ENCODE measurements at places on chromosomes 2 and 18. TPM values are rescaled to one million over a fixed set of nuclear protein-coding genes. Genes with fewer than 3 reads are reported as not detected.

GRCh38 chr2:11625671-11626070 lies 44.3 kb downstream of the NTSR2 start:
- no peak for DNase-seq

GRCh38 chr18:61216051-61216450 lies 117.2 kb upstream of the CDH20 start:
- DNase-seq = no peak

DNA sequence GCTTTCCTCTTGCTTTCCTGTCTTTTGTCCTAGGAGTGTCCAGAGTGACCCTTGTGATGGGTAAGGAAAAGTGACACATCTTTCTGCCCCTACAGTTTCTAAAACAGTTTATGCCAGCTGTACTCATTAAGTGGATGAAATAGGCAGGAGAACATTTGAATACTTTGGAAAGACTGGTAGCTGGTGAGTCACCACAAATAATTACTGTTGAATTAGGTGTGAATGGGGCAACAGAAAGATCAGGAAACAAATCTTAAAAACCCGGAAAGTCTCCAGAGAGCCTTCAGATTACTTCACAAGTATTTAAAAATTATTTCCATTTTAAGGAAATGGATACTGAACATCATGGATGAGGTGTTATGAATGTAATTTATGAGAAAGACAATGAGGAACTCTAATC lies 278.5 kb downstream of the CLIP4 start:
- no peak for DNase-seq

DNA sequence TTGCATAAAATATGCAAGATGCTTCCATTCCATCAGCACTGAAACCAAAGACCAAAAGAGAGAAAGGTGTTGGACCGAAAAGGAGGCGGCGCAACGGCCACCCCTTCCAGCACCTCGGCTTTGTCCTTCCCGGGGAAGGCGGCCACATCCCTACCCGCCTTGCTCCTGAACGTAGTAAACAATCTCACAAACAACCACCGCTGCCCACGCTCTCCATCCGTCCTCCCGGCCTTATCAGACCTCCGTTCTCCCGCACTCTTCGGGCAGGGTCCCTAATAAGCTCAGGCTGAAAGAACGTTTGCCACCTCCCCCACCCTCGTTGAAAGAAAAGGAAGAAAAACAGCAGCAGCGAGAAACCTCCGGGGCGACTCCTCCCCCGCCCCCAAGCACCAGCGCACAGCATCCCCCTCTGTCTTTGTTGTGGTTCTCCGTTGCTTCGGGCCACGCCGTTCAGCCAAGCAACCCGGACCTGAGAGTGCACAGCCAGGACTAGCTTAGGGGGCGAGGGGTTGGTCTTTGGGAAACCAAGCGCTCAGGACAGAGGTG lies 4.4 kb downstream of the EVX2 start:
- DNase-seq = no peak

- DNase-seq = no peak
Measured at GRCh38 chr2:197285361-197285760, 25.2 kb downstream of the ANKRD44 start.

- no peak for DNase-seq
Measured at GRCh38 chr18:37673671-37674070, 108.1 kb upstream of the CELF4 start.

DNA sequence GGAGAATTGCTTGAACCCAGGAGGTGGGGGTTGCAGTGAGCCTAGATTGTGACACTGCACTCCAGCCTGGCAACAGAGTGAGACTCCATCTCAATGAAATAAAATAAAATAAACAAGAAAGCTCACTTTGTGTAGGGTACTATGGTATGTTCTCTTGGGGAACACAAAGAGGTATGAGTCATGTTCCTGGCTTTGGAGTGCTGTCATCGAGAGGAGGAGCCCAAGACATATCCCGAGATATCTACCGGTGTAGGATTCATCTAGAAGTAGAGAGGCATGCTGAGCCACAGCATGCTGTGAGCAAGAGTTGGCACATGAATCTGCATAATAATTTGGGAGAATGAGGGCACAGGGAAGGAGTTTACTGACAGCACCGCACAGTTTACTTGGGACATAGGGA lies 244.9 kb upstream of the EPHA4 start:
- DNase-seq = no peak

DNA sequence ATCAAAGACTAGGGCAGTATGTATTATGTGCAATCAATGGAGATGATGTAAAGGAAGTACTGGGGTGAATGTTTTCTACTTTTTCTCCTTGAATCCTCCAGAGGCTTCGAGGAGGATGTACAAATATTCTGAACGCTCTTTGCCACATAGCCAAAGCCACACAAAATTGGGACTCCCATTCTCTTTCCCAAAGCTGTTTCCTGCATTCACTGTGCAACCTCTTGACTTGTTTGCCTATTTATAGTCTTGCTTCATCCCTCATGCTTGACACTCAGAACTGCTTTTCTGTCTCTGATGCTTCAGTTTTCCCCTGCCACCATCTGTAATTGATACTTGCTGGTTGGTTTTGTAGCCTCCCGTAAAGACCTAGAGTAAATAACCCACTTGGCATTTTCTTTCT lies 208.2 kb upstream of the RBMS1 start:
- DNase-seq = no peak

DNA sequence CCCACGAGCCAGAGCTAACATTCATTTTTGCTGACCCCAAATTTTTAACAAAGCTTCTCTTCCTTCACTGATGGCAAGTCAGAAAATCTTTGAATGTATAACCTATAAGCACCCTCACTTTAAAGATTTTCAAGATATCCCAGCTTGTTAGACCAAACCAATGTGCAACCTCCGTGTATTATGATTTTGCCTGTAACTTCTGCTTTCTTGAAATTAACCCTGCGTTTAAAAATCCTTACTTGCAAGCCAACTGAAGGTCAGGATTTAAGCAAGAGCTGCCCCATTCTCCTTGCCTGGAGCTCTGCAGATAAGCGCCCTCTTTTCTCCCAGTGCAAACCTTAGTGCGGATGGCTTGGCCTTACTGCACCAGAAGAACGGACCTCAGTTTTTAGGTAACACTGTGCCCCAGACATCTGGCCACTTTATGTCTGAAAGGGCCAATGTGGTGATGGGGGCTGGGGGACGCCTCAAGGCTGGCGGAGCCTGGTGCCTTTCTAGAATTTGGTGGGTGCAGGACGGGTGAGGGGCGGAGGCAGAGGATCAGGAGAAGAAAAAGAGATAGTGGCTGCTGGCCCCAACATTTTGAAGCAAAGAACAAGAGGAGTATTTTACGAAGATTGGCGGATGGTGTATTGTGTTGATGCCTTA lies 805 bp upstream of the TNFRSF11A start:
- no peak for DNase-seq

- no peak for DNase-seq
Measured at GRCh38 chr2:52340171-52340570, 1308.2 kb upstream of the NRXN1 start.

- DNase-seq = peak; percentile 51
Measured at GRCh38 chr18:66560094-66560493, 43.8 kb downstream of the CDH19 start.

DNA sequence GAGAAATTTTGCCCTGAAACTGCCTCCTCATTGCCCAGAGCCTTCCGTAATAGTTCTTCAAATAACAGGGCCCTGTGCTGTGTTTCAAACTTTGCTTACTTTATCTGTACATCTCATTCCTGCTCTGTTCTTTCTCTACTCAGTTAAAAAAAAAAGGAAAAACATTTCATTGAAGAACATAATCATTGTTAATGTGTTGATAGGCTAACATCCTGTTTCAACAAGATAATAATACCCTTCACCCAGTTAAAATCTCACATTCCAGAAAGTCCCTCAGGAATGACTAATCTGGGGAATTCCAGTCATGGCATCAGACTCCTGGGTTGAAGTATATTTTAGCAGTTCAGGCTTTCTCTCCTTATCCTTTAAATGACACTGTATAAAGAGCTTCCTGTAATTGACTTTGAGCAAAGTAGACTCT lies 45.6 kb upstream of the ITGAV start:
- DNase-seq = peak; percentile 85

DNA sequence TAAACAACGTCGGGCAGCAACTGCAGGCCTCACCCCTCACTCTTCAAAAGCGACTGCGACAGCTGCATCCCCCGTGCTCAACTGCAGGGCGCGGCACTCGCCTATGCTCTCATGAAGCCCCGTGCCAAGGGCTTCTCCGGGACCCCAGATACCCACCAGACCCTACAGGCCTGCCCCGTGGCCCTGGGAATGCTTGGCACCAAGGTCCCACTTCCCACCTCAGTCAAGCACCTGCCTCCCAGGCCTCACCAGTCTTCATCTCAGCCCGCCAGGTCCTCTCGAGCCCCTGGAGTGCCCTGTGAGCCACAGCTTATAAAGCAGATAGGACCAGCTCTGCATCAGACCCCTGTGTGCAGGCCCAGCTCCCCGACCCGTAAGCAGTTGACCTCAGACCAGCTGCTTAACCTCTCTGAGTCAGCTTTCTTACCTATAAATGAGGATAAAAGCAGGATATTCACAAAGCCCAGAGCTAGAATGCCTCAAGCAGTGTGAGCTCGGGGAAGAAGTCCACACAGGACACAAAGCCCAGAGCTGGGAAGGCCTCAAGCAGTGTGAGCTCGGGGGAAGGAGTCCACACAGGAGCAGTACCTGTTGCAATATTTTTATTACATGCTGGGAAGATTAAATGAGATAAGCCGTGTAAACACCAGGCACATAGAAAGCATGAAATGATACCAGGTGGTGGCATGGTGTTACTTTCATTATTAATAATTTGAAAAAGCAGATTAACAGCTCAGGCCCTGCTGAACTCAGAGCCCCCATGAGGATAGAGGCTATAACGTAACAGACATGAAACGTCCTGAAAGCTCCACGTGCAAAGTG lies 96.9 kb downstream of the HDAC4 start:
- DNase-seq = no peak

DNA sequence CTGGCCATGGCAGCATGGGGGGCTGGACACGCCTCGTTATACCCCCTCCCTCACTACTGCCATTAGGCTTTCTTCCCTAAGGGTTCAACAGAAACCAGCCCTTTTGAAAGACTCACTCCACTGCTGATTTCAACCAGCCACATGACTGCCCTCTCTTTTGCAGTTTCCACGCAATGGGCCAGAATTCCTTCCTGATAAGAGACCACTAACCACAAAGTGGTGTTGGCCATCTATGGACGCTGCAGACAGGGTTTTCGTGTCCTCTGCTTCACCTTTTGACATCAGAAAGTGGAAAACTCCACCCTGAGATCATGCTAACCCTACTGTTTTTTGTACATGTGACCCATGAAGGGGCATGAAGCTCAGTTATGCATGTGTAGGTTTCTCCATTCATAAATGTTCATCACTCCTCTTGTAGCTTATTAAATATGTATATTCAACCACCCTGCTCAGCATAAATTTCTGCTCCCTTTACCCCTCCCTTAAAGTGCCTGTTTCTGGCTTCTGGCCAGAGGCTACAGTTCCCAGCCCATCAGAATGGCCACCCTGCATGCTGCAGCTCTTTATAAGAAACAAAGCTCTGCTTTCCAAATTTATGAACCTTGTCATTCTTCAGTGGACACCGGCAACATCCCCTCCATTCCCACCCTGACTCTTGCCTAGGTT lies 106.6 kb upstream of the MSH6 start:
- DNase-seq = no peak

- DNase-seq = no peak
Measured at GRCh38 chr2:63500398-63500797, 87.9 kb downstream of the WDPCP start.

GRCh38 chr2:215660687-215661086 lies 224.8 kb upstream of the FN1 start:
- DNase-seq = no peak

- DNase-seq = no peak
Measured at GRCh38 chr18:10099539-10100140, 185.8 kb downstream of the VAPA start.

DNA sequence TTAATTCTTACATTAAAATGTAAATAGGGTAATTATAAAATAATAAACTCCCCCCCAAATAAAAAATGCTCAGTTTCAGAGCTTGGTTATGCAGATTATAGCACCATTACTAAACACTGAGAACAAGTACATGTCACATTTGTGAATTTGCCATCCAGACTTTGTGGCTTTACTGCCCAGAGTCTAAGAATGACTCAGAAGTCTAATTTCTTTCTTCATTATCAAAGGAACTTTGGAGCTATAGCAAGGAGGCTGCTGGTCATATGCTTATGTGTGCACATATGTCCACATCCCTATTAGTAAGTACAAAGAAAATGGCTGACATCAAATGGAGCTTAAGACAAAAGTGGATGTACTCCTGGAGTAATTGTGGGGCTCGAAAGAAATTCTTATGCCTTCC lies 248.5 kb upstream of the SESTD1 start:
- DNase-seq = no peak

- no peak for DNase-seq
Measured at GRCh38 chr18:23816740-23817139, 127.5 kb downstream of the LAMA3 start.

DNA sequence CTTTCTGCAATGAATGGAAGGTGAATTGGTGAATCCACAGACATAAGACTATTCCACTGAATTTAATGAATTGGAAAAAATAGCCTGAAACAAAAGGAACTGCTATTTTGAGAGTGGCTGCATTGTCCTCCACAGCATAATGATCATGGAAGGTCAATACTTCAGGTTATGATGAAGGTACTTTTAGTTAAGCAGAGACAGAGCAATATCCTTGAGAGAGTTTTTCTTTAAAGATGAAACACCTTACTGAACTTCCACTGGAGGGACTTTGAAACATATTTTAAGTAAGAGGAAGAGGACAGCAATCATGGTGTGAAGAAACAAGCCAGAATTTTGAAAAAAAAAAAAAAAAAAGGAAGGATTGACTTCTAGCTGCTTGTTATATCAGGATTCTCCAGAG lies 68.8 kb upstream of the DPP10 start:
- DNase-seq = no peak

- no peak for DNase-seq
Measured at GRCh38 chr18:62285281-62285680, 39.8 kb upstream of the TNFRSF11A start.

DNA sequence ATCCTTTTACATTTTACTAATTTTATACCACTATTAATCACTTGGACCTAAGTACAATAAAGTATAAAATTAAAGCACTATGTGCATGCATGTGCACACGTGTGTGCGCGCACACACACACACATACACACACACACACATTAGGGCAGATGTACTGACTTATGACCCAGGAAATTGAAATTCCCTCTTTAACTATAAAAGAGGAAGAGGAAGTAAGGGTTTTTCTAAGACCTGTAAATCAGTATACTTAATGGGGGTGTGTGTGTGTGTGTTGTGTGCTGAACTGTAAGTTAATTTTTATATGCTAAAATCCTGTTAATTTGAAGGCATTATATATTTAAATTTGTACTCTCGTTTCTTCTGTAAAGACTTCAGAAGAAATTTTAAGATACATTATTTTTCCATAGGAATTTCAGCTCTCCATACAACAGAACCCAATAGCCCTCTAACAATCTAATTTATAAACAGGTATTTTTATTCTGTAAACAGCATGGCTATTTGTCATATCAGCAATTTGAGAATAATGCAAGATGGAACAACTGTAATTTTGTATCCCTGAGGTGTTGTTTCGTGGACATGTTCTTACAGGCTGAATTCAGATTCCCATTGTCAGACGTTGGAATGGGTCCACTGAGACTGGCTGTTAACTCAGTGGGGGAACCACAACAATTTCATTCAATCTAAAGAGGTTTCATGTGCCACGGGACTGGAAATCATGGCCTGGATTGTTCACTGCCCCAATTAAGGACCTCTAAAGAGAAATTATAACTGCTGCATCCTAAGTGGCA lies 90.9 kb downstream of the PLA2R1 start:
- DNase-seq = no peak

- DNase-seq = no peak
Measured at GRCh38 chr18:79506191-79507075, 110.7 kb downstream of the NFATC1 start.

The FAM161A gene
- polyA plus RNA-seq = 12.3 TPM

The ZNF892 gene
- polyA plus RNA-seq = 0.84 TPM

The GPBAR1 gene
- 0.12 TPM for polyA plus RNA-seq

The DNAH7 gene
- 0.49 TPM for polyA plus RNA-seq

The MBD5 gene
- 5.9 TPM for polyA plus RNA-seq

Measured in A549 (cell line).